ENCODE measurements at places on chromosomes 4 and X.

- no peak for DNase-seq
Observed at GRCh38 chrX:42491137-42491907, 286.6 kb downstream of the PPP1R2C start.

- no peak for DNase-seq
Observed at GRCh38 chr4:147683188-147683591, 773 bp downstream of the PRMT9 start.

DNA sequence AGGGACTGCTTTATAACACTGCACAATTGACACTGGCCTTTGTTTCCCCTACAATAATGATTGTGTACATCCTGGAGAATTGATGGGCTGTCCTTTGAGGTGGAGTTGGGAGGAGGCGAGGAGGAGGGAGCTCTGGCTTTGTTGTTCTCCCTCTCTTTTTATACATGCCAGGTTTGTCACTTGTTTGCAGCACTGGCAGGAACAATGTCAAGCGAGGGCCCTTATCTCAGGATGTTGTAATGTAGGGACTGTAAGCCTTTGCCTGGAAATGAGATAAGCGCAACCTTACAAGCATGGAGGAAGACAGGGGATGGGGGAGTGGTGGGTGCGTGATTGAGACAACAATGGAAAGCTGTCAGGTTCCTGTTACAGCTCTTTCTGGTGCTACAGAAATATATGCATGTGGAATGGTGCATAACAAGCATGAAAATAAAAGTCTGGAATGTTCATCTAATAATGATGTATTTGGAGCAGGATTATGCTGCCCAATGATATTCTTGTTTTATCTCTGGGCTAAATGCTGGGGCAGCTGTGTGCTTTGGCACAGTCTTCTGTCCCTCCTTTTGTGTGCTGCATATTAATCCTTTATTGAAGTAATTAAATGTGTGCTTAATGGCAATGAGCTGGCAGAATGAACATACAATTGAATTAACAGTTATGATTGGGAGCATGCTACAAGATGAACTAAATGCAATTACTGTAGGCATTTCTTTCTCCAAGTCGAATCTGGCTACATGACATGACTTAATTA, 294.4 kb downstream of the GPAT3 start:
- DNase-seq: no peak

DNA sequence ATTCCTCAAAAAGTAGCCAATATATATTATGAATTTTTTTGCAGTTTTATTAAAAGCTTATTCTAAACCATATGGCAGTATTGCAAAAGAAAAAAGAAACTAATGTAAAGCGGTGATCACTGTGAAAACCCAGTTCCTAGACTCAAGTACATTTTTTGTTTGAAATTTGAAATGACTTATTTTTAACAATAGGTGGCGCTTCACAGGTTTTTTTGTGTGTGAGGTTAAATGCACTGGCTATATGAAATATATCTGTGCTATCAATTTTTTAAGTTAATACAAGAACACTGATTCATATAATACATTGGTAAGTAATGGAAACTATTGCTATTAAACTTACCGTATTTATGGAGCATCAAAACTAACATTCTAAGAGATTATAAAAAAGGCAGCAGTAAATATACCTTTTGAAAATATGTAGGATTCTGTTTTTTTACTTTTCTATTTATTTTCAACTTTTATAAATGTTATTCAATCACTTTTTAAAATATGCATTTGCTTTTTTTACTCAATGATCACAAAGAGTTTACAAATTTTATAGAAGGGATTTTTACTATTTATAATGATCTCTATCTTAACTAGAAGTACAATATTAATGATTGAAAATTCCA, 5.6 kb upstream of the SPRY1 start:
- no peak for DNase-seq

- DNase-seq: no peak
Observed at GRCh38 chr4:6071959-6072720, 53.9 kb upstream of the C4orf50 start.

DNA sequence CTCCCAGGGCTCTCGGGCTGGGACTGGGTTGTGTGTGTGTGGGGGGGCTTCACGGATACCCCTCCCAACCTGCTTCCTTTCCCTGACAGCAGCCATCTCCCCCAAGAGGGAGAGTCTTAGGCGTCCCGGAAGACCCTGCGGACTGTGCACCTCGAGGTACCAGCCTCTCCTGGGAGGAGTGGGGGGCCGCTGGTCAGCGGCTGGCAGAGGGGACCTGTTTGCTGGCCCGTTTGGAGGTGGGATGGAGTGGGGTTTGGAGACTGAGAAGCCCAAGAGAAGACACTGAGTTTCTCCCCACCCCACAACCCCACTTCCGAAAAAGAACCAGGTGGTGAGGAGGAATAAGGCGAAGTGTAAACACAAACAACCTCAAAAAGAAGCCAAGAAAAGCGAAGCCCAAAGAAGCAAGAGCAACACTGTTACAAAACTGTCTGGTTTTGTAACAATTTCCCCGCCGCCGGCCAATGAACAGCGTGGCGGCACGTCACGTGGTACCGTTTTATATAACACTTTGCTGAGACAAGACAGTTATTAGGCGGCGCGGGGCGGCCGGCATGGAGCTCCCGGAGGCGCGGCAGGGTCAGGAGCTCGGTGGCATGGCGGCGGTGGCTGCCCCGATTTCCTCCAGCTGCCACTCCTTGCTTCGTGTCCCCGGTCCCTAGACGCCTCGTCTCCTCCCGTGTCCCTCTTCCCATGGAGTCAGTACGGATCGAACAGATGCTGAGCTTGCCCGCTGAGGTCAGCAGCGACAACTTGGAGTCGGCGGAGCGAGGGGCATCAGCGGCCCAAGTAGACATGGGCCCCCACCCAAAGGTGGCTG, at the start of gene LONRF3:
TSS of gene LONRF3 (plus strand) at position 531 of the 820 bp plus-strand sequence. CDS start at position 694, 163 bp downstream.
- DNase-seq: no peak

DNA sequence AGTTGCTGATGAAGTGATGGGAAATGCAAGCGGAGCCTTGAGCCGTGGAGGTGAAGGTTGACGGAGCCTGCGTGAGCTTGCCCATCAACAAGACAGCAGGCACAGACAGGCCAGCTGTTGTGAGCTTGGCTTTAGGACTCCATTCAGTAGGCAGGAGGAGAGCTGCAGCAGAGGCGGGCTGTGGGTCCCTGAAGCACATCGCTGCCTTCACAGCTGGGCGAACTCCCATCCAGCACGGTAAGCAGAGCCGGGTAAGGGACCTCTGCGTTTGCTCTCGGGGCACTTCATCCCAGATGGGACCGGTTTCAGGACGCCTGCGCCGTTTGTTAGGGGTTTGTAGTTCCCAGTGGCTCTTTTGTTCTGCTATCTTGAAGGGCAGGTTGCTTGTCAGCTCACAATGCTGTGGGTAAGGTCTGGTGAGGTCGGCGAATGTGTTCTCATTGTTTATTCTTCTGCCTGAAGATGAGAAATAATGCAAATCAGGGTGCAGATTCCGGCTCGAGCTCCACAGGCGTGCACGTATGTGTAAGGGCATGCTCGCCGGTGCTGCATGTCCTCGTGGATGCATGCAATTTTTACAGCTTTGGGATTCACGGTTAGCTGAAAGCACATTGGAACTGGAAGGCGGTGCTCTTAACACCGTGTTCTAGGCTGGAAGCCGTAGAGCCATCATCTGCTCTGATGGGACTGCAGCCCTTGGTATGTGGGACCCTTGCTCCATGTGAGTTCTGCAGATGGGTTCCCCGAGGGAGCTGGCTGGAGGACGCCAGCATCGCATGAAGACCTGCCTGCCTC, 54.6 kb upstream of the CLDN34 start:
- DNase-seq: no peak

- no peak for DNase-seq
Observed at GRCh38 chrX:1536712-1537030, 314 bp downstream of the P2RY8 start.

DNA sequence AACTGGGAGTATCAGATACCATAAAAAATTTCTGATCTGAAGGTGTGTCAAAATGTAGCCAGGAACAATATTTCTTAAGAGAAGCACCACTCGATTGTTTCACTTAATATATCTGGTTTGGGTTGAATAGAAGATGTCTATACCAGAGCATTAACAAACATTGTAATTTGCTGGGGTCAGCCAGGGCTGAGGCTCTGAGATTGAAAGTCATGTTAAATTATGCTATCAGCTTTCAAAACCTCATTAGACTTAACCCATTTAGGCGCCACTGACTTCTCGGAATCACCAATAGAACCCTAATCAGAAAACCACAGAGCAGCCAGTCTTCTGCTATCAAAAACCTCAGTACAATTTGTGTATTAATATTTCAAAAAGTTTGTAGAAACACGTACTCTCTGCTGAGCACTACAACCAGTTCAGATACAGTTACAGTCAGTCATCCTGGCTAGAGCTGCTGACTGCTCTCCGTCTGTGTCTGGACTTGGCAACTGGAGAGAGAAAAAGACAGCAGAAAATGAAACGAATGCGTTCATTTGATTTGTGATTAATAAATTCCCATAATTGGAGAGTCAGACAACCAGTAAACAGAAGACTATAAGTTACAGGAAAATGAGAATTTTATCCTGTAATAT, 848.6 kb upstream of the PABPC4L start:
- no peak for DNase-seq

DNA sequence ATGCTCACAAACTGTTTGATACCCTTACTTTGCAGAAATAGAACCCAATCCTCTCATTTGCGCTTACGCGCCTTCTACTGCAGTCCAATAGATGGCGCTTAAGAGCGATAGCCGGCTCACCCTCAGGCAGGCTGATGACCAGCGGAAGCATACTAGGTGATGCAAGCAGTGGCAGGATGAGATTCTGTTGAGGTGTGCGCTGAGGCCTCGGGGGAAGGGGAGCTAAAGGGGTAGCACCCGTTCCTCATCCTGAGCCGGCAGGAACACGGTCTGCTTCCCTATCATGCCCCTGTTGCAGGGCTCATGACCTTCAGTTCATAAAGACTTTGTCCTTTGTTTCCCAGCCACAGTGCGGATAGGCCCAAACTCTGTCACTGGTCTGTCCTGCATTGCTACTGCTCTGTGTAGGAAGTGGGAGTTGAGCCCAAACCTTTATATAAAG, 628.9 kb downstream of the TLL1 start:
- DNase-seq: no peak

DNA sequence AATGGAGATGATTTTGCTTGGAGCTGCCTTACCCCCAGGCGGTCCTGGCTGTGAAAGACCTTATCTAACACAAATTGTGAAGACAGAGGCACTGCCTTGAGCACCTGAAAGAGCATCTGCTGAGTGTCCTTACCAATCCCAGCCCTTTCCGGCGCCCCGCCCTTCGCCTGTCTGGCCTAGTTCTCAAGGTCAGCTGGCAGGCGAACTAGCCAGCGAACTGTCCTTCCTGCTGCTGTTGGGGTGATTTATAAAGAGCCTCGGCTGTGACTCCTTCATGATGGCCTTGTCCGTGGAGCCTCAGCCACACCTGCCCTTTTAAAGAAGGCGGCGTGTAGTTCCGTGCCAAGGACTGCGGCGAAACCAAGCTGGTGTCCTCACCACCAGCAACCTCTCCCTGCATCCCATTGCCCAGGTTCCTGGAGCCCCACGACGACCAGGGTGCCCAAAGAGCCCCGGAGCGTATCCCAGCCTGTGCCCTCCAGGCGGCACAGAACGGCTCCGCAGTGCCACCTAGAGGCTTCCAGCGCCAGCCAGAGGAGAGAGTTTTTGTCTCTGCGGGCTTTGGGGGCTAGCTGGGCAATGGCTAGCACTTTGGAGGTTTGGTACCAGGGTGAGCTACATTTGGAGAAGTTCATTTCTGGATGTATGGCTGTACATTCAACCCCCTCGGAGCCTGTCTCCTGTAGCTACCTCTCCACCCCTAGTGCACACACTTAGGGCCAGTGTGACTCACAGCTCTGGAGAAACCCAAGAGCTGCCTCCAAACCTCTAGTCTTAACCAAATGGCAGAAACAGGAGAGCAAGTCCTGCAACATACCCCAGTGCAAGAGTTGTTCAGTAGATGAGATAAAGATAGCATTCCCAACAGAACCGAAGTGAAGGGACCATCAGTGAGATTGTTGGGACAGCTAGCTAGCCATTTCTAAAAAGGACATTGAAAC, 36.8 kb upstream of the VMA21 start:
- no peak for DNase-seq

GRCh38 chr4:48778431-48779094, 1.5 kb downstream of the FRYL start:
- DNase-seq: no peak

DNA sequence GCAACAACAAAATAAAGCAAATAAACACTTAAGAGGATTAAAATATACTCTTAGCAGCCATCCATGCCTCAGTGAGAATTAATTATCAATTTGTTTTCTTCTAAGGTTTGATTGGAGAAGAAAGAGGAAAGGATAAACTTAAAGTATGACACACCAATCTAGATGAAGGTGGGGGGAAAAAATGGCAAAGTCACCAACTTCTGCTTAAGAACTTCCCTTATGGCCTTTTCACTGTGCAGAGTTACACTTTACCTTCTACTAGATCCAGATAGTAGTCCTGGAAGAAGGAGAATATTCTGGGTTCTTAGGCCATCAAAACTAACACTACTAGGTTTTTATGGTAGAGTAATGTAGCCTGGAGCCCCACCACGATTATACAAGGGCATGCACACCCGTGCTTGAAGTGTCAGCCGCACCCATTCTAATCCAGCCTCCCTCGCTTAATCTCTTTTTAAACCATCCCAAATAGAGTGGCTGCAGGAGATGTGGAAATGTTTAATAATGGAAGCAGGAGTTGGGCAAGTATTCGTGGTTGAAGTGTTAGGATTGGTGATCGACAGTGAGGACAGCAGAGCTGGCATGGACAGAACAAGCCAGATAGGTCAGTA, 14.1 kb downstream of the ENPEP start:
- no peak for DNase-seq

- DNase-seq: no peak
Observed at GRCh38 chr4:138420471-138420870, 178.3 kb upstream of the SLC7A11 start.

- DNase-seq: no peak
Observed at GRCh38 chrX:124242131-124242530, 90.3 kb upstream of the TEX13D start.

DNA sequence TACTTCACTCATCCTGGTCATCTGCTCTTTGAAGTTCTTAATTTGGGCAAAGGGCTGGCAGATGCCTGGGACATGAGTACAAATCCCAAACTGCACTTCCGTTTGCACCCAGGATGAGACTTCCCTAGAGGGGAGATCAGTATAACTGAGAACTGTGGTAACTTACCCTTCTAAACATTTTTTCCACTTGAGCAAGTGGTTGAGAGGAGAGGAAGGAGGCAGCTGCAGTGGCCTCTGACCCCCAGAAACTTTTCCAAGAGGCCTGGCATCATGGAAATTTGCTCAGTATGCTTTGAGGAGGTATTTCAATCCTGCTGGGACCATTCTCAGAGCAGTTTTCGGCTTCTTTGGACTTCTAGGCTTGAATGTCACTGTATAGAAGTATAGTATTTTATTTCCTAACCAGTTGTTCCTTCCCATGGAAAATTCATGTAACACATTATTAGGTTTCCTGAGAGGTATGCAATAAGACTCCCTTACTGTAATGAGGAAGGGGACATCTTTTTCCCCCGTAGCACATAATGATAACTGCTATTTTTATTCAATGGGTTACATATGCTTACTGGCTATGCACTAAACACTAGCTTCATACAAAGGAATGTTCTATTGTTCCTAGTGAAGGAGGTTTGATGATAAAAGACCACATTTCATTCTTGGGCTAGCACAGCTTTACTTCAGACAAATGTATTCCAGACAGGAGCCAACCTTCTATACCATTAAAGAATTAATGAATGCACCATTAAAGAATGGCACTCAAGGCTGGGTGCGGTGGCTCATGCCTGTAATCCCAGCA, 129.3 kb downstream of the SHROOM3 start:
- no peak for DNase-seq

Measured in BJ (cell line).